LNCaP clone FGC (cell line): ENCODE measurements at places on chromosomes 2 and 18.

- DNase-seq, result no peak
Measured at GRCh38 chr2:41194230-41194629, 742.3 kb upstream of the SLC8A1 start.

GRCh38 chr2:233252227-233252626 is 754 bp downstream of the ATG16L1 start:
- DNase-seq, result no peak

- no peak for DNase-seq
Measured at GRCh38 chr2:73101626-73102256, 11.0 kb downstream of the RAB11FIP5 start.

- DNase-seq, result no peak
Measured at GRCh38 chr2:68287580-68288441, 31.9 kb downstream of the CNRIP1 start.

DNA sequence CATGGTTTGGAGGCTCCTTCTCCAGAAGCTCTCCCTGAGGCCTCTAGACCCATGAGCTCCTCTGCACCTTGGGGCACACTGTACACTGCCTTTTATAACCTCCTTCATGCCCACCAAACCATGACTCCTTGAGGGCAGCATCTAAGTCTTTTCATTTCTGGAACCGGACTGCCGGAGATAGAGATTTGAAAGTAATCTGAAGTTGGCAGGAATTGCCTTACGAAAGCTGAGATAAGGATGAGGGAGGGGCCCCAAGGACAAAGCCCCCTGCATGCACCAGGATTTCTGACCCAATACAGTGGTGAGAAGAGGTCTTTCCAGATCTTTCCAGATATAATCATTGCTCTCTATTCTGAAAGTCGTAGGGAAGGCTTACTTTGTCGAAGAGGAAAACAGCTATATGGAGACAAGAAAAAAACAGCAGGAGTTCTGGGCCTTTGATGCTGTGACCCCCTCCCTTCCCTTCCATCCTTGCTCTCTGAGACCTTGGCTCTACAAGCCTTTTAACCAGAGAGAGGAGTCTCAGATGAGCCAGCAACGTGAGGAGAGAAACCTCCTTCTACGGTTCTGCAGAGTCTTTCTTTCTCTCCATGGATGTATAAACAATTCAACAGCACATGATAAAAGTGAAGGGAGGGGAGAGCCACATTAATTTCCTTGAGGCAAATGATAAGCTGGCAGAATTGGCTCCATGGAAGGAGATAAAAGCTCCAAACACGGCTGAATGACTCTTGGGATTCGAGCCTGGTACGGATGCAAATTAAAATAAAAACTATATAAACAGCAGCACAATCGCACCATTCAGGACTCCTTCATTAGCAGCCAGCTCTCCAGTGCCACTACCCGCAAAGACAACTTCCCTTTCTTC is 88.0 kb upstream of the RTN4 start:
- no peak for DNase-seq

GRCh38 chr2:96527286-96528005 is 9.1 kb upstream of the ARID5A start:
- DNase-seq, result no peak

DNA sequence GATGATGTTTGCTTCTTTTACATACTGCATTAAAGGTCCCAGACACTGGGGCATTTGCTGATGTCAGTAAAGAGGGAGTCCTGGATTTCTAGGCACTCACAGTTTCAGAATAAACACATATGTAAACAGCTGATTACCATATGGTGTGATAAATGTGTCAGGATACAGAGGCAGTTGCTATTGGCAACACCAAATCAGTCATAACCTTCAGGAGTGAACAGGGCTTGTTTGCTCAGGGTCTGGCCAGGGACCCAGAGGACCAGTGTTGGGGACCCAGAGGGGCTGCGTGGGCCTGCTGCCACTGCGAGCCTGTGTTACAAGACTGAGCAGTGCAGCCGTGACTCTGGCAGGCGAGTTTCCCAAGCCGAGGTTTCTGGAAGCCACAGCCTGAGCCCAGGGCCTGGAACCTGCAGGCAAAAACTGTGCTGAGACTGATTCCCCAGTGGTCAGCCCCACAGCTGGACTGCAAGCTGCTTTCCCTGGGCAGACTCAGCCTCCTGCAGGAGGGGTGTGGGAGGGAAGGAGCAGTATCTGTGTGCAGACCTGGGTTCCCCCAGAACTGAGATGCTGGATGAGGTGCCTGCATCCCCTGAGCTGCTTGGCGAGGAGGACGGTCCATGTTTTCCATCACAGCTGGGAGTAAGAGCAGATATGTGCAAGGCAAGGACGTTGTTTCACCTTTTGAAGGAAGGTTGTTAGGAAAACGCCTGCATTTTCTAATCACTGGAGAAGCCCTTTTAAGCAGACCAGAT is 23.6 kb downstream of the ASAP2 start:
- DNase-seq, result no peak

GRCh38 chr2:238030422-238031155 is 30.2 kb upstream of the SCLY start:
- peak; percentile 64 for DNase-seq

DNA sequence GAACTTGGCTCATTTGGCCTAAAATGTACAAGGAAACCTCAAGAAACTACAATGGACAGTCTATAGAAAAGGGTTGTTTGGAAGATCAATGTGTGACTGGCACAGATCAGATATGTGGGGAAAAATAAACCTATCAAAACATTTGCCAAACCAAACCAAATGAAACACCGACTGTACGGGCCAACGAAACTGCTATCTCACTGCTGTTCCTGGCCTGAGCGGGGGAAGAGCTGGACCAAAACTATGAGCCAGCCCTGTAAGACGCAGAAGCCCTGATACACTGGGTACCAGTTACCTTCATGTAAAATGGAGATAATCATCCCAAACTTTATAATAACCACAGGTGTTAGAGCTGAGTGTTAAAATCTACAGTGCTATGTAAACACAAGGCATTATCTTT is 11.7 kb downstream of the CDC42EP3 start:
- peak; percentile 69 for DNase-seq

DNA sequence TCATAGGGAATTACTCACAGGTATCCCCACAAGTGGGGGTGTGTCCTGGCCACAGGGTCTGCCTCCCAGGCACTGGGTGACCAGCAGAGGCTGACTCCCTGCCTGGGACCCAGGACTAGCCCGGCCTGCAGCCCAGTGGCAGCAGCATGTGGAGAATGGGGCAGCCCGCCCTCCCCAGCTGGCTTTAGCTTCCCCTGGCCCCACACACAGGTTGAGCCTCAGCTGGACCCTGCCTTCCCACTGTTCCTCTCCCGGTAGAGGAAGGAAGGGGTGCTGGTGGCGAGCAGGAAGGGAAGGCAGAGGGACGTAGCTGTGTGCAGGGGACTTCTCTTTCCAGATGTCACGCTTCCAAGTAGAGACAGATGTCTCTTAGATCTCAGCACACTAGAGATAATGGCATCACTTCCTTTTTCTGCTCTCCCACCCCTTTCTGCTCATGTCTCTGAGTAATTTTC is 51.4 kb downstream of the EMILIN2 start:
- DNase-seq, result no peak

- DNase-seq, result peak; percentile 22
Measured at GRCh38 chr2:132547090-132547687, 122.8 kb downstream of the LYPD1 start.

- DNase-seq, result no peak
Measured at GRCh38 chr2:203185864-203186263, 53.0 kb upstream of the CYP20A1 start.

DNA sequence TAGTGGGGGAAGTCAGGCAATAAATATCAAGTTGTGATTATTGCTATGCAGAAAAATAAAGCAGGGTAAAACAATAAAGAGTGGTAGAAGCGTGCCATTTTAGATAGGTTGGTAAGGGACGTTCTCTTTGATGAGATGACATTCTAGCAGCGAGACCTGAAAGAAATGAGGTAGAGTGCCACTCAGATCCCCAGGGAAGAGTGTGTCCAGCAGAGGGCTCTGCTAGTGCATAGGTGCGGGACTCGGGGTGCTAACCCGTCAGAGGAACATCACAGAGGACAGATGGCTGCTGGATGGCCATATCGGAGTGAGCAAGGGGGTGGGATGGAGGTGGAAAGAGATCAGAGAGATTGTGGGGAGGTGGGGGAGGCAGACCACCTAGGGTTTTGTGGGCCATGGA is 16.3 kb upstream of the GTF2A1L start:
- DNase-seq, result no peak

DNA sequence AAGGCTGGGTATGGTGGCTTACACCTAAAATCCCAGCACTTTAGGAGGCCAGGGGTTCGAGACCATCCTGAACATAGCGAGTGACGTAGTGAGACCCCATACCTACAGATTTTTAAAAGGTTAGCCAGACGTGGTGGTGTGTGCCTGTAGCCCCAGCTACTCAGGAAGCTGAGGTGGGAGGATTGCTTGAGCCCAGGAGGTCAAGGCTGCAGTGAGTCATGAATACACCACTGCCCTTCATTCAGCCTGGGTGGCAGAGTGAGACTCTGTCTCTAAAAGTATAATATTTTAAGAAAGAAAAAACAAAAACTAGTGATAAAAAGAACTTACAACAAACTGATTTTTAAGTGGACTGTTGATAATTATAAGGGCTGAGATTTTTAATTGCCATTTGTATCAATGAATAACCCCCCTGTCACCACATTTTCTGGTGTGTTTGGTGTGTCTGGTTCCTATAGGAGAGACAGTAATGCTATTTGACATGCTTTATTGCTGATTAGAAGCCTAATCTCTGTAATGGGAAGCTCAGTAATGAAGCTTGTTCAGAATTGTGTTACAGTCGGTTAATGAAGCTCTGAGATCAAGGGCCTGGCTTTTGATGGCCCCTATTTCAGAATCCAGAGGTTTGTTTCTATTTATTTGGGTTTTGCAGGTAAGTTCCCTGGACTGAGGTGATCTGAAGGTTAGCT is 147.0 kb downstream of the NEDD4L start:
- DNase-seq, result no peak

- DNase-seq, result no peak
Measured at GRCh38 chr2:226320076-226320948, 479.3 kb downstream of the IRS1 start.

DNA sequence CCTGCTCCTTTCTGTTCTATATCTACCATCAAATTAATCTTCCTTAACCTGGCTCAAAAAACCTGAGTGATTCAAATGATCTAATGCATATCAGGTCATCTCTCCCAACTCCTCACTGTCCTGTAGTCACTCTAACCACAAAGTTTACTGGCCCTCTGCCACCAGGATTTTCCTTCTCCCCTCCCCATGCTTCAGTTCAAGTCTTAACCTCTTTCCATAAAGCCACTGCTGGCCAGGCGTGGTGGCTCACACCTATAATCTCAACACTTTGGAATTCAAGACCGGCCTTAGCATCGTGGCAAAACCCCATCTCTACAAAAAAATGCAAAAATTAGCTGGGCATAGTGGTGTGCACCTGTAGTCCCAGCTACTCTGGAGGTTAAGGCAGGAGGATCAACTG is 7.5 kb upstream of the SP3 start:
- DNase-seq, result no peak

- no peak for DNase-seq
Measured at GRCh38 chr2:113167115-113167932, 6.4 kb upstream of the PSD4 start.

DNA sequence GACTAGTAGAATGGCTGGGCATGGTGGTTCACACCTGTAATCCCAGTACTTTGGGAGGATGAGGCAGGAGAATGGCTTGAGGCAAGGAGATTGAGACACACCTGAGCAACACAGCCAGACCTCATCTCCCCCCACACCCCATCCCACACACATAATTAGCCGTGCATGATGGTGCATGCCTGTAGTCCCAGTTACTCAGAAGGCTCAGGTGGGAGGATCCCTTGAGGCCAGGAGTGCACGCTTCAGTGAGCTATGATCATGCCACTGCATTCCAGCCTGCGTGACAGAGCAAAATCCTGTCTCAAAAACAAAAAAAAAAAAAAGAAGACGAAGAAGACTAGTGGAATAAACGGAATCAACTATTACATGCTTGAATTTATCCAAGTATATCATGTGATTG is 150.0 kb downstream of the STK39 start:
- no peak for DNase-seq

DNA sequence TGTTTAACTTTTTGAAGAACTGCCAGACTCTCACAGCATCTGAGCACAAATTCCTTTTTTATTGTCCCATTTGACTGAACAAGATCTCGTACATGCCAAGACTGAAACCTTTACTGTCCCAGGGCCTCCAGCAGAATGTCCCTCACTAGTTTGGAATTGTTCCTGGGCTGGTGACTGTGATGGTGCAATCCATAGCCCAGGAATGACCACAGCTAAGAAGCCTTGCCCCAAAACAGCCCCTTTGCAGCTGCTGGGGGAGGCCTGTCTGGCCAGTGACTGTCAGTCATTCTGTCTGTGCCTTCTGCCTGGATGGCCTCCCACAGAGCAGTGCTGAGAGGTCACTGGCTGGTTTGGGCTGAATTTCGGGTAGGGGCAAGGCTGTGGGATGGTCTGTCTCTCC is 184.5 kb upstream of the MSH6 start:
- DNase-seq, result no peak

DNA sequence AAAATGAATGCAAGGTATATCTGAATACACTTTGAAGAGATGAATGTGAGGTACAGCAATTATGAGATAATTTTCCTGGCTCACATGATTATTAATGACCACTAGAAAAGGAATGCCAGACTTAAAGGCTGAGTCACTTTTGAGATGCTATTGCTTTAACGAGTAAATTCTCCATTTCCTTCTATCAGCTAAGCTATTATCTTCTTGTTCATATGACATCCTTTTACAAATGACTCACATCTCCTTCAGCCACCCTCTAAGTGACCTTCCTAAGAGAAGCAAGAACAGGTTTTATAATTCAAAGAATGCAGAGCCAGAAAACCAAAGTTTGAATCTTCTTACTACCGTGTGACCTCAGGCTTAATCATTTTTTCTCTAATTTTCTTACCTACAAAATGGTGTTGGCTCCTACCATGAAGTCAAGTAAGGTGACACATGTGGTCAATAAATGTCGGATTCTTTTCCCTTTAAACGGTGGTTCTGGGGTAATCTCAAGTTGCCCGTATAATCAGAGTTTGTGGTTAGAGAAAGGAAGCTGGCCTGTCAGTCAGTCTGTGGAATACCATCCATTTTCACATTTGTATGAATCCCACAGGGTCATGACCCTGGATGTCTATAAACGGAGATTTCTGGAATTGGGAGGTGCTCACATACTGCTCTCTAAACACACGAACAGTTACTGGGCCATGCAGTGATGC is 184.0 kb upstream of the PID1 start:
- no peak for DNase-seq

GRCh38 chr2:233301811-233302210 is 5.8 kb upstream of the SAG start:
- no peak for DNase-seq

- DNase-seq, result no peak
Measured at GRCh38 chr2:207833251-207833751, 63.6 kb upstream of the FZD5 start.

- DNase-seq, result peak; percentile 10
Measured at GRCh38 chr2:184611361-184612085, 13.2 kb downstream of the ZNF804A start.

- DNase-seq, result no peak
Measured at GRCh38 chr2:170140561-170140960, 37.4 kb upstream of the MYO3B start.

- DNase-seq, result no peak
Measured at GRCh38 chr18:55910296-55910695, 322.3 kb upstream of the TCF4 start.

- no peak for DNase-seq
Measured at GRCh38 chr2:187422282-187422681, 25.8 kb downstream of the CALCRL start.
